ENCODE measurements at places on chromosomes 12 and 14.

DNA sequence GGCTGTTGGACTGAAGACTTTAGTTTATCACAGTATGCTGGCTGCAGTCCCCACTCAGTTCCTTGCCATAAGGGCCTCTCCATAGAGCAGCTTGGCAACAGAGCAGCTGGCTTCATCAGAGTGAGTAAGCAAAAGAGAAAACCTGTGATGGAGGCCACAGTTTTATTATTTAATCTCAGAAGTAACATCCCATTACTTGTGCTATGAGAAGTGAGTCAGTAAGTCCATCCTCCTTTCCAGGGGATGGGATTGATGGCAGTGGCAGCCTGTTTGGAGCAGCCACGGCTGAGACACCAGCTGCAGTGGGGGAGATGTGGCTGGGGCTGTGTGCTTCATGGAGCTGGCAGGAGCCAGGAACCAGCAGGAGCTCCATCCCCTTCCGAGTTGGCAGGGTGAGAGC, 138.5 kb upstream of the SRRM4 start:
- no peak for DNase-seq

DNA sequence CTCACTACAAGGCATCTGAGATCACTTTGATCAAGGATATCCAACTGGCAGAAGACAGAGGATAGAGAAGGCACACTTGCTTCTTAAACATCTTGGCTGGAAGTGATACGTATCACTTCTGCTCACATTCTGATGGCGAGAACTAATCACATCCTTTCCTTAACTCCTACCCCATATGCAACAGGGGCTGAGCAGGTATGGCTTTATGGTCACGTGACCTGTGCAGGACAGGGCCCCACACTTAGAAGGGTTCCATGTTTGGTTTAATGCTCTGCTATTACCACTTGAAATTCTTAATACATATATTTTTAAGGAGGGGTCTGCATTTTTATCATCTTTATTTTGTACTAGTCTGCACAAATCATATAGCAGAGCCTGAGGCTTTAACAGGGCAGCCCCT, 177.3 kb downstream of the SLC15A5 start:
- DNase-seq = no peak

DNA sequence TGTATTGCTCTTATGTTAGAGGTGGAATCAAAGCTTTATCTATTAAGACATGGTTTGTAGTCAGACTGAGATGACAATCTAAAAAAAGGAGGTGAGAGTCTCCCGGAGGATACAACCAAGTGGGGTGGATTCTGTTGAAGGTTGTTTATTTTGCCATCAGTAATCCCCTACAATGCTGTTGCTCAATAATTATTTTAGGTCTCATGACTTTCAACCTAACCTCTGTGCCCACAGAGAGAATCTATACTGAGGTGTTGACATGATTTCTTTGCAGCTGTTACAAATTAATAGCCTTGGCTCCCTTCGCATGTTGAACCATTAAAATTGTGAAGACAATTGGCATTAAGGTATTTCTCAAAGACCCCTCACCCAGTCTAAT, 28.7 kb upstream of the FOS start:
- no peak for DNase-seq

DNA sequence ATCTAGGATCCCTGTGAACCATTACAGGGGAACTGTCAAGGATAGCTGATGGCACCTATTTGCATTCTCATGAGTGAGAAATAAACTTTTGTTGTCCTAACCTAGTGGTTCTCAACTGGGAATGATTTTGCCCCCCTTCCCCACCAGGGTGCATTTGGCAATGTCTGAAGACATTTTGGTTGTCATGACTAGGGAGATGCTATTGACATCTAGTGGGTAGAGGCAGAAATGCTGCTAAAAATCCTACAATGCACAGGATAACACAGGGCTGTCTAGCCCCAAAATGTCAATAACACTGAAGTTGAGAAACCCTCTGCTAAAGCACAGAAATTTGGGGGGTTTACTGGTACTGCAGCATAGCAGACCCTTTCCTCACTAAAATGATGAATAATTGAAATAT, 140.9 kb upstream of the SRRM4 start:
- no peak for DNase-seq

GRCh38 chr14:85587151-85587711, 57.3 kb downstream of the FLRT2 start:
- no peak for DNase-seq
